ENCODE measurements at places on chromosomes 13 and 19. TPM values are rescaled to one million over a fixed set of nuclear protein-coding genes. Genes with fewer than 3 reads are reported as not detected.

DNA sequence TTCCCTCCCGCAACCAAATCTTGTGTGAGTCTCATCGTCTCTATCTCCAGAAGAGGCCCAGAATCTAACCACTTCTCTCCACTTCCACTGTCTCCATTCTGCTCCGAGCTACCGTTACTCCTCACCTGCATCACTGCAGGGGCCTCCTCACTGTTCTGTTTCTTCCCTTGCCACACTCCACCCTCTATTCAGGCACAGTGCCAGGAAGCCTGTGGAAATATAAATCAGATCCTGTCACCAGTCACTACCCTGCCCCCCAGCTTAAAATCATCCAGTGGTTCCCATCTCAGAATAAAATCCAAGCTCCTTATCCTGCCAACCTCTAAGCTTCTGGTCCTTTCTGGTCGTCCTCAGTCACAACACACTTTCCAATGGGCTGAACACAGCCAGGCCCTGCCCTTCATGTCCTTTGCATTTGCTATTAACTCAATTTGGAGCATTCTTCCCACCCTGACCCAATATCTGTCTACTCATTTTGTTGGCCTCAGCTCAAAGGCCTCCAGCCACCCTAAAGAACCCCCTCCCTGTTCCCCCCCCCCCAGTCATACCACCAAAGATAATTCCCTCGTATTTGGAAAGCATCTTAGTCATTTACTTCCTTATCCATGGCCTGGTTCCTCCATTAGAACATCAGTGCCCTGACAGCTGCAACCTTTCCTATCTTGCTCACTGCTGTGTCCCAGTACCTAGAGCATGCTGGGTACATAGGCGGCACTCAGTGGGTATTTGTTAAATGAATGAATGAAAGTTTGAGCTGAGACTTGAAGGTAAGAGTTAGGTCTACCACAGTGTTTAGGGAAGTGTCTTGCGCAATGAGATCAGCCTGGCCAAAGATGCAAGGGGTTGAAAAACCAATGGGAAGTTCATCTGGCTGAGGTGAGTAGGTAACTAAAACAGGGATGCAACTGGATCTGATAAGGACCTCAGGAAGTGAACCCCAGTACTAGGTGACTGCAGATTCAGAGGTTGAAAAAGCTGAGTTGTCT, 24.4 kb downstream of the ZNF175 start:
- DNase-seq = no peak

DNA sequence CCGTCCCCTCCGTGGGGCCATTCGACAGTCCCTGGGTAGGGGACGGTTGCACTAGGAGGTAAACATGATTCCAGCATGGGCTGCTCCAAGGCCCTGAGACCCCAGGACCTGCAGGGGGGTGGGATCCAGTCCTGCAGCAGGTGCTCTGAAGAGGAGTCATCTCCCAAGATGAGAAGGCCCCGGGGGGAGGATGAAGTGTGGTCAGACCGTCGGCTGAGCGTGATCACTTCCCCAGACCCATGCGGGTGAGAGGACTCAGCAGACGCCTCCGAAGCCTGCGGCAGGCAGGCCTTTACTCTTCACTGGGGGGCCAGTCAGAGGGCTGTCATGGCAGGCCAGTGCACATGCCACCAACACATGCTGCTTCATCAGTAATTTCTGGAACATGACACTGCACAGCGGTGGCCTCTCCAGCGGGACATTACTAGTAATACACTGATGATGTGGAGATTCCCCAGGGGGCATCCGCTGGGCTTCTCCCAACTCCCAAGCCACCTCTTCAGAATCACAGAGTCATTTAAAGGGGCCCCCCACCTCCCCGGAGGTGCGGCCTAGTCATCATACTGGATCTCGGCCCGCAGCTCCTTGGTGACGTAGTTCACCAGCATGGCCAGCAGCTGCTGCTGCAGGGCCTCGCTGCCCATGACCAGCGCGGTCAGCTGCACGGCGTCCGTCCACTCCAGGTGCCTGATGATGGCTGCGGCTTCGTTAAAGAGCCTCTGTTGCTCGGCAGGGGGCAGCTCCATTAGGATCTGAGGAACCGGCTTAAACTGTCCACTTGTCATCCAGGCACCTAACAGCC, 12.7 kb downstream of the C19orf12 start:
- DNase-seq = no peak

- peak; percentile 43 for DNase-seq
Measured at GRCh38 chr13:46553521-46553885, 533 bp downstream of the LRCH1 start.

The ZNF541 gene
- not detected for total RNA-seq

GRCh38 chr13:96100457-96101220, 10.7 kb downstream of the HS6ST3 start:
- DNase-seq = no peak

GRCh38 chr13:40389081-40389641, 277.3 kb downstream of the FOXO1 start:
- no peak for DNase-seq

The ZNF85 gene
- not detected for total RNA-seq
